Activated CD4-positive, alpha-beta T cell treated with anti-CD3 and anti-CD28 coated beads for 1 hour (primary cell): ENCODE measurements at places on chromosomes 12 and 14.

DNA sequence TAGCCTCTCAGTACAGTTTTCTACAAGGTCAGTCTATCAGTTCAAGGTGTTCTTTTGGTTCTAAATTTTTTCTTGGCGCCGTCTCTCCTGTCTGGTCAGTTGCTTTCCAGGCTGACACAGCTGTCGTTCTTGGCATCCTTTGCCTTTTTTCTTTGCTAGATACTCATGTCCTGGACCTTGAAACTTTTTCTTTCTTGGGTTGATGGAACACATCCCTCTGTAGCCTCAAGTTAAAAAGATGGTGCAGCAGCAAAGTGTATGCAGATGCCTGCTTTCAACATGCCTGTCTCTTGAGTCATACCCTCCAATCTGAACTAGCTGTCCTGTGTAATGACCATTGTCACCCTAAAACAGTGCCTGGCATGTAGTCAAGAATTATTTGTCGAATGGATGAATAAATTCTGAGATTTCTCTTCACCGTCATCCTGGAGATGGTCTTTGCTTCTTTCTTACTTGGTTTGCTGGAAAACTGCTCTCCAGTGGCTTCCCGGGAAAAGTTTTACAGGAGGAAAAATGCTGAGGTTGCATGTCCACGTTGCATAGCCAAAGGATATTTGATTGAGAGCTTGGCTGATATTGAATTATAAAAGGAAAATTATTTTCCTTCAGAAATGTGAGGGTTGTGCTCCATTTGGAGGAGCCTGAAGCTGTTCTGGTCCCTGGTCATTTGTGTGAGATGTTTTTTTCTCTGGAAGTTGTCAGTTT lies 4.6 kb downstream of the NYNRIN start:
- DNase-seq: no peak

GRCh38 chr12:123532808-123533649 lies 490 bp downstream of the RILPL1 start:
- DNase-seq: no peak

- DNase-seq: no peak
These were observed 222.8 kb downstream of the C12orf42 start for GRCh38 chr12:103272949-103273348.

DNA sequence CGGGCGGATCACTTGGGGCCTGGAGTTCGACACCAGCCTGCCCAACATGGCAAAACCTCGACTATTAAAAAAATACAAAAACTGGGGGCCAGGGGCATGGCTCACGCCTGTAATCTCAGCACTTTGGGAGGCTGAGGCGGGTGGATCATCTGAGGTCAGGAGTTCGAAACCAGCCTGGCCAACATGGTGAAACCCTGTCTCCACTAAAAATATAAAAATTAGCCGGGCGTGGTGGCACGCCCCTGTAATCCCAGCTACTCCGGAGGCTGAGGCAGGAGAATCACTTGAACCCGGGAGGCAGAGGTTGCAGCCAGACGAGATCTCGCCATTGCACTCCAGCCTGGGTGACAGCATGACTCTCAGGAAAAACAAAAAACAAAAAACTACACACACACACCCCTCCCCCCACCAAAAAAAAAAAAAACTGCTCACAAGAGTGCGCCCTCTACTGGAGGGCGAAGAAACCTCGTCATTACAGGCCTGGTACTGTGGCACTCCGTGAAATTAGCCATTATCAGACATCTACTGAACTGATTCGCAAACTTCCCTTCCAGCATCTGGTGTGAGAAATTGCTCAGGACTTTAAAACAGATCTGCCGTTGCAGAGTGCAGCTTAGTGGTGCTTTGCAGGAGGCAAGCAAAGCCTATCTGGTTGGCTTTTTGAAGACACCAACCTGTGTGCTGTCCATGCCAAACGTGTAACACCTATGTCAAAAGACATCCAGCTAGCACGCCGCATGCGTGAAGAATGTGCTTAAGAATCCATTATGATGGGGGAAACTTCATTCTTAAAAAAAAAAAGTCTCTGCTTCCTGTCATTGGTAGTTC lies 7.7 kb downstream of the PPP1R3E start:
- peak; percentile 24 for DNase-seq

GRCh38 chr12:24770821-24771220 lies 178.1 kb downstream of the BCAT1 start:
- DNase-seq: no peak

DNA sequence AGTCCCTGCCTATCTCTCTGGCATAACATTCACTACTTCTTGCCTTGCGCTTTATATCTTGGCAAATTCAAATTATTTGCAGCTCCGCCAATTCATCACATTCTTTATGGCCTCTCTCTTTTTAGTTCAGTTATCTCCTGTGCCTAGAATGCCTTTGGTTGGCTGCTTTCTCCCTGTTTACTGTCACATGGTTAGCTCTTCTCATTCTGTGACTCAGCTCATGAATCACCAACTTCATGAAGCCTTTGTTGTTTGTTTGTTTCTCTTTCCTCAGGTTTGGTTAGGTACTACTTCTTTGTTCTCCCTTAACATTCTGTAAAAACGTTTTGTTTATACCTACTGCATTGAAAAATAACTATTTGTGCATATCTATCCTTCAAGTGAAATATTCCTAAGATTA lies 376.5 kb upstream of the GARIN6 start:
- no peak for DNase-seq

- no peak for DNase-seq
These were observed 58.9 kb upstream of the TMTC2 start for GRCh38 chr12:82627799-82628198.

DNA sequence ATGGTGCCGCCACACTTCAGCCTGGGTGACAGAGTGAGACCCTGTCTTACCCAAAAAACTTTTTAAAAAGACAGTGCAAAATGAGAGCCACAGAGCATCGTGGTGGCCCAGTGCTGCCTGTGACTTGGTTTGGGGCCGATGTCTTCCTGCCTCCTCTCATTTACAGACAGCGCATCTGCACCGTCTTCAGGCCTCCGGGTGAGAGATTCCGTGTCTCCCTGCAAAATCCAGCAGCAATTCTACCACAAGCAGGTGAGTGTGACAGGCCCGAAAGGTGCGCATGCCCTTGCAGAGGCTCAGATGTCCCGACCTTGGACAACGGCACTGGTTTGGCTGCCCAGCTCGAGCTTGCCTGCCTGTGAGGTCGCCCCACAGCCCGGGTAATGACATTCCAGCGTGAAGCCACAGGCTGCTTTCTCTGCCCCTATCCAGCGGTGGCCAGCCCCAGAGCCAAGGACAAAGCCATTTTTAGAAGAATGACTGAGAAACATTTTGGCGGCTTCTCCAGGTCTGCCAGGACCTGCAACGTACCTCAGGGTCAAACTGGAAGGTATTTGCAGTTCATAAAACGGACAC lies 70.3 kb upstream of the RFLNA start:
- DNase-seq: no peak

- DNase-seq: no peak
These were observed 63.4 kb upstream of the FUT8 start for GRCh38 chr14:65349100-65349499.

DNA sequence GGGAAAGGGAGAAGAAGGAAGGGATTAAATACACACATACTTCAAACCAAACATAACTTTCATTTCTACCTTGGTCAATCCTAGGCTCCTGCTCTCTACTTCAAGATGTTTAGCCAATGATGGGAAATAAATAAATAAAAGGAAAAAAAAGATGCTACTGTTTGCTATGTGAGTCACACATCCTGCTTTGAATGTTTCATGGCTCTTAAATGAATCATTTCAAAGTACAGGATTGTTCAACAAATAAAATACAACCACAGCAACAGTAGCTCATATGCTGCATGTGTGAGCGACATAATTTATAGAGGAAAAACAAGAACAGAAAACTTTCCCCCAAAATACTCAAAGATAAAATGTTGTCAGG lies 54.3 kb upstream of the NPFF start:
- DNase-seq: no peak

DNA sequence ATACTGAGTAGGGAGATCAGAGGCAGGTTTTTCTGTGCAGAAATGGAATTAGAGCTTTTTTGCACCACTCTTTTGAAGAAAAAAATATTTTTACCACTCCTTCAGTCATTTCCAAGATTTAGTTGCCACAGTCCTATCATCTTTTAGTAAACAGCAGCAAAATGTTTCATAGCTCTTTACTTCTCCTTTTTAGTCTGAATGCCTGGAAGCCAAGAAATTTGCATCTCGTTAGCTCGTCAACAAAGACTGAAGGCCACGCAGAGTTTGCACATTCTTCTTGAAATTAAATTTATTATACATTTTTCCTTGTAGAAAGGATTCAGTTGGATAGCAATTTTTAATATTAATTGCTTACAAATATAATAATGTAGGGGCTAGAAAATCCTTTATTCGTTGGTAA lies 544.5 kb upstream of the ATP2B1 start:
- no peak for DNase-seq

DNA sequence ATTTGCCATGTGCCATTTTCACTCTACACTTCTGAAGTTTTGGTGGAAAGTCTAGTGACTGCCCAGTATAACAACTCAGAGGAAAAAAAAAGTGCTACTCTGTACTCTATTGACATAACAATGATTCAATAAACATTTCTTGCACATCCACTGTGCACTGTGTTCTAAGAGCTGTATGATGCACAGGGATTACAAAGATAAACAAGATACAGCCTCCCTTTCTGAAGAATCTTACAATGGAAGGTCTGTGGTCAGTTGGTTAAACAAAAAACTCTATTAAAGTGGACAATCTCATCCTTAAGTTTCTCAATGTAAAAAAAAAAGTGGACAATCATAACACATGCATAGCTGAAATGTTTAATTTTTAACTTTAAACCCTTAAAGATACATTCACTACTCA lies 105.7 kb upstream of the RASSF8 start:
- no peak for DNase-seq

- DNase-seq: no peak
These were observed 51.0 kb upstream of the RIN3 start for GRCh38 chr14:92462568-92462967.

GRCh38 chr12:6753772-6754356 lies 923 bp upstream of the MLF2 start:
- no peak for DNase-seq

GRCh38 chr14:96267336-96267735 lies 11.3 kb downstream of the BDKRB1 start:
- no peak for DNase-seq

DNA sequence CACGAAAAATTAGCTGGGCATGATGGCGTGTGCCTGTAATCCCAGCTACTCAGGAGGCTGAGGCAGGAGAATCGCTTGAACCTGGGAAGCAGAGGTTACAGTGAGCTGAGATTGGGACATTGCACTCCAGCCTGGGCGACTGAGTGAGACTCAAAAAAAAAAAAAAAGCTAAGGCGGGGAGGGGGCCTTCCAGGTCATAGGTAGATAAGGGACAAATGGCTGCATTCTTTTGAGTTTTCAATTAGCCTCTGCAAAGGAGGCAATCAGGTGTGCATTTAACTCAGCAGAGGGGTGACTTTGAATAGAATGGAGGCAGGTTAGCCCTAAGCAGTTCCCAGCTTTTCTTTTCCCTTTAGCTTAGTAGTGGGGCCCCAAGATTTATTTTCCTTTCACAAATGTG lies 743 bp upstream of the AACS start:
- DNase-seq: no peak

- no peak for DNase-seq
These were observed 75.0 kb upstream of the FZD10 start for GRCh38 chr12:130087222-130087621.

DNA sequence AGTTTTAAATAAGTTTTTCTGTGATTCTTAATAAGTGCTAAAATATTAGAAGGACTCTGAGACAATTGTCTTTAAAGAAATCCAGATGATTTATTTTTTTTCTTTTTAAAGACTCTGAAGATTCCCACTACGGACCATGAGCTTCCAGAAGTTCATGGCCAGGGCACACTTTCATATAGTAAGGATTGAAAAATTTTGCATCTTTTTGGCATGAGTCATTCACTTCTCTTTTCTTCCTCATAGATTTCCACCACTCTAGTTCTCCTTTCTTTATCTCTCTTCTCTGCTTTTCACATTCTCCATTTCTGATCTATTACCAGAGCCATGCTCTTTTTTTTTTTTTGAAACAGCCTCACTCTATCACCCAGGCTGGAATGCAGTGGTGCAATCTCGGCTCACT lies 385.8 kb downstream of the FLRT2 start:
- DNase-seq: no peak

DNA sequence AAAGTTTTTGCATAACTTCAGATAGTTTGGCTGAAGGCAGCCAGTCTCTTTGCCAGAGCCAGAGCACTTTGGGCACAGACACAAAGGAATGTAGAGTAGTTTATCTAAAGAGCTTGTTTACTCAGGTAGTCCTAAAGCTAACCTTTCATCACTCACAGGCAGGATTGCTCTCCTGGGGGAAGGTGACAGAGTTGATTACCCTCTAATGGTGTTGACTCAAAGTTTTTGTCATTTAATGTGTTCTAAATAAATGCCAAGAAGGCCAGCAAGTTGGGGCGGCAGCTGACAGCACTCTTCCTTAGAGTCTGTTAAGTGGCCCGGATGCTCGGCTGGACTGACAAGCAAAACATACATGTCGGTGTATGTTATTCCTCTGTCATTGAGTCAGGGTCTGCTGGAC lies 9.3 kb upstream of the TAS2R46 start:
- no peak for DNase-seq

GRCh38 chr12:19572920-19573558 lies 133.7 kb downstream of the AEBP2 start:
- DNase-seq: no peak

GRCh38 chr12:66235626-66236281 lies 46.7 kb downstream of the IRAK3 start:
- DNase-seq: no peak

- DNase-seq: no peak
These were observed 24.7 kb upstream of the MARK3 start for GRCh38 chr14:103360548-103360947.

DNA sequence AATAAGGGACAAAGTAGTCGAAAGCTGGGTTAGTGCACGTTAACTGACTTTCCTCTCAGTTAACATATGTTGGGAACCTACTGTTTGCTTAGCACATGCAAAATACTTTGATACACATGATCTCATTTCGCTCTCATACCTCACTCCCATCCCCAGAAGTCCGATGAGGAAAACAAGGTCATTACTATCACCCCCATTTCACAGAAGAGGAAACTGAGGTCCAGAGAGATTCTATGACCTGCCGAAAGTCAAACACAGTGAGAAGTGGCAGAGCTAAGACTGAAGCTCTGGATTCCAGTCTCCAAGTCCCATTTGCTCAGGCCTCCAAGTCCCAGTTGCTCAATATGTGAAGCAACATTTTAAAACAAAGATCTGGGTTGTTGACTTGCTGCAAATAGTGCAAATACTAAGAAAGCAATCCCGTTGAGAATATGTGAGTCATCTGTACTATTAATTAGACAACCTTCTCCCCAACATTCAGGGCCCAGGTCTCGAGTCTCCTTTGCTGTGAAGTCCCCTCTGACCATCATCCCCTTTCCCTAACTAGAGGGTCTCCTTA lies 170.6 kb upstream of the PWP1 start:
- DNase-seq: no peak

GRCh38 chr12:118821386-118821925 lies 159.9 kb upstream of the SRRM4 start:
- DNase-seq: no peak
